ENCODE measurements at places on chromosomes 13 and 19. TPM values are rescaled to one million over a fixed set of nuclear protein-coding genes. Genes with fewer than 3 reads are reported as not detected.

DNA sequence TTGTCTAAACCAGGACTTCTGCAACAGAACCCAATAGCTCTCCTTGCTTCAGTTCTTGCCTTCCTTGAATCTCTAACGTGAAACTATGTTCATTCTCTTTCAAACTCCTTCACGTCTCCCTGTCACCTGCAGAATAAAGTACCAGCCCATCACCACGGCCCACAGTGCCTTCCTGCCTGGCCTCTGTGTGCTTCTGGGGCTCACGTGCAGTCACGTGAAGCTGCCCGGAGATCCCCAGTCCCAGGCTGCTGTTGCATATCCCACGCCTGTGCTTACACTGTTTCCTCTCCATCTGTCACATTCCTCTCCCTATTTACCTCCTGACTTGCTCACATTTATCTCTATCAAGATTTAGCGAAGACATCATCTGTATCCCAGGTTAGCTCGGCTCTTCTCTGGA lies 102.8 kb downstream of the STARD13 start:
- no peak for ATAC-seq

DNA sequence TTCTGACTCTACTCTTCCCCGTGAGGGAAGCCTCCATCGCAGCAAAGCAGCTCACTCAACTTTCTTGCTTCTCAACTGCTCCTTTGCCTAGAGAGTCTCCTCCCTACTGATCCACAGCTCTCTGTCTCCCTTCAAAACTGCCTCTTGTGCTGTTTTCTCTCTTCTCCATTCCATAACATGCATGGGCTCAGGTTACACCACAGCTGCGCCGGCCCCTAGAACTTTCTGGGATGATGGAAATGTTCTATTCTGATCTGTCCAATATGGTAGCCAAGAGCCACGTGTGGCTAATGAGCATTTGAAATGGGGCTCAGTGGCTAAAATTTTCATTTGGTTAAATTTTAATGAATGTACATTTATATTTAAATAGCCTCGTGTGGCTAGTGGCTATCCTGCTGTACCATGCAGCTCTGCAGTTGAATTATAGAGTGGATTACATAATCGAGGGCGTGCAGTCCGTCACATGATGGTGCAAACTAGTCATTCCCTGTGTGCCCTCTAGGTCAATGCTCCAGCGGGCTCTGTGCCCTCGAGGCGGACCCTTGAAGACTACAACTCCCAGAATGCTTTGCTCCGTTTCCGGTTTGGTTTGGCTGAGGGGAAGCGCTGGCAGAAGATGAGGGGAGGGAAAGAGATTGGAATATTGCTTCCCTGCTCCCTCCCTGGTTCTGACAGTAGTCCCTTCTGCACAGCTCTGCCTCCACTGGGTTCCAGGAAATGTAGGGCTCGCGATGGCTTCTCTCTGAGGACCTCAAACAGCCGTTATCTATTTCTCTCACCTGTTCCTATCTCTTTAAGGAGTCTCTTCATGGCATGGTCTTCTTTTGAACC lies 109.8 kb downstream of the CACNA1A start:
- ATAC-seq = no peak

- no peak for ATAC-seq
Measured at GRCh38 chr13:113144255-113144629, 14.2 kb upstream of the PROZ start.

GRCh38 chr19:15293781-15294491 lies 38.4 kb downstream of the BRD4 start:
- ATAC-seq = no peak

DNA sequence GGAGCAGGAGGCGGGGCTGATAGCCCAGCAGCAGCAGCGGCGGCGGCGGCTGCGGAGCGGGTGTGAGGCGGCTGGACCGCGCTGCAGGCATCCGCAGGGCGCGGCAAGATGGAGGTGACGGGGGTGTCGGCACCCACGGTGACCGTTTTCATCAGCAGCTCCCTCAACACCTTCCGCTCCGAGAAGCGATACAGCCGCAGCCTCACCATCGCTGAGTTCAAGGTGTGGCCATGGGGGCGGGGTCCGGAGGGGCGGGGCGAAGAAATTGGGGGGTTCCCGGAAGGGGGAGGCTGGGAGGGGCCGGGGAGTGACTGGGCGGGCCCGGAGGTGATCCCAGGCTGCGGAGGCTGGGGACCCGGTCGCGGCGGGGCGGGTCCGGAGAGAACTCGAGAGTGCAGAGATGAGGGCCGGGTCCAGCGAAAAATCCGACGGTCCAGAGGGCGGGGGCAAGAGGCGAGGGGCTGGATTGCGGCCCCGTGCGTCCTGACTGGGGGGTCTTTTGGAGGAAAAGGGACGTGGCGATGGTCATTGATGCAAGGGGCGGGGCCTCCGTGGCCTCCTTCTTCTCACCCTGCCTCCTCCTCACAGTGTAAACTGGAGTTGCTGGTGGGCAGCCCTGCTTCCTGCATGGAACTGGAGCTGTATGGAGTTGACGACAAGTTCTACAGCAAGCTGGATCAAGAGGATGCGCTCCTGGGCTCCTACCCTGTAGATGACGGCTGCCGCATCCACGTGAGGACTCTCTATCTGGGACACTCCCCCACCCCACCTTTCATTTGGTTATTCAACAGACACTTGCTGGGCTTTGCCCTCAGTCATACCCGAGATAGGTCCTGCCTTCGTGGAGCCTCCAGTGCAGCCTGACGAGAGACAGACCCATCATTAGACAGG lies at the start of gene TBCB:
Gene TBCB, plus strand, starts transcription at position 16 of the 891 bp plus-strand sequence. Its CDS starts 93 bp downstream, at position 109.
- ATAC-seq = peak; percentile 70

GRCh38 chr19:58001895-58002369 lies 688 bp downstream of the ZNF606 start:
- no peak for ATAC-seq

DNA sequence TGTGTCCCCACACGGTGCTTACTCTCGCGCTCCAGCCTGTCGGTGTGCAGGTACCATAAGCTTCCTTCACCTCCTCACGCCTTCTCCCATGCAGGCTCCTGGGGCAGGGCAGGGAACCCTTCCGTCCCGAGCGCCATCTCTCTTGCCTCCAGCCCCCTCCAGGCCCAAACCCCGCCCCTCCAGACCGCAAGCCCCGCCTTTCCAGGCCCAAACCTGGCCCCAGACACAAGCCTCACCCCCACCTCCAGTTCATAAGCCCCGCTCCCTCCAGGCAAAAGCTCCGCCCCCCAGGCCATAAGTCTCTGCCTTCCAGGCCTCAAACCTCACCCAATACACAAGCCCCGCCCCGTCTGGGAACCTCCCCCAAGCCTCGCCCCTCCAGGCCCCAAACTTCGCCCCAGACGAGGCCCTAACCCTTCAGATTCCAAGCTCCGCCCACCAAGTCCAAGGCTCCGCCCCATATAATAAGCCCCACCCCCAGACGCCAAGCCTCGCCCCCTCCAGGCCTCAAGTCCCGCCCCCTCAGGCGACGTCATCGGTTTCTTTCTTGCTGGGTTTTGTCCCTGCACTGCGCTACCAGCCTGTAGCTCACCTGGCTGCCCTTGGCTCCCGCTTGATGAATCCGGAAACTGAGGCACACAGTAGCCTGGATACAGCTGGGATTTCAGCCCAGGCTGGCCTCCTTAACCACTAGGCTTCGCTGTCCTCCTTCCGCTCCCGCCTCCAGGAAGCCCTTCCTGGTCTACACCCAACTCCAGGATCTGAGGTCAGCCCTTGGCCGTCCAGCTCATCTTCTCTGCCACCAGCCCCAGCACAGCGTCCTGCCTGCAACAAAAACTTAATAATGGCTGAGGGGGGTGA lies 16.1 kb downstream of the MKNK2 start:
- peak; percentile 49 for ATAC-seq

- ATAC-seq = no peak
Measured at GRCh38 chr13:71524613-71525304, 342.2 kb downstream of the DACH1 start.

DNA sequence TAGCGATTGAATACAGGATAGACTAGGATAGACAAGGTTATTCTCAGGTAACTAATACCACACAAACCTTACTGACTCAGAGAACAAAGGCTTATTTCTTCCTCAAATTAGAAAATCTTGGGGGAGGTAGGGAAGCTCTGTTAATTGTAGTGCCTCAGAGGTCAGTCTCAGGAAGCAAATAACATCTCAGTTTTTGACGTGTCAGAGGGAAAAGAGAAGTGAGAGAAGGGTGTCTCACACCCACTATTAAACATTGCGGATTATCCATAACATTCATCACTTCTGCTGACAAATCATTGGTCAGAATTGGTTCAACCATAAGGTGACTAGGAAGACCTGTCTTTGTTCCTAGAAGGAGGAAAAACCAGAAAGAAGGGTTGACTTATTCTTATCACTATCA lies 579.4 kb upstream of the MIR17HG start:
- no peak for ATAC-seq

- ATAC-seq = no peak
Measured at GRCh38 chr19:30450100-30450499, 77.9 kb downstream of the ZNF536 start.

DNA sequence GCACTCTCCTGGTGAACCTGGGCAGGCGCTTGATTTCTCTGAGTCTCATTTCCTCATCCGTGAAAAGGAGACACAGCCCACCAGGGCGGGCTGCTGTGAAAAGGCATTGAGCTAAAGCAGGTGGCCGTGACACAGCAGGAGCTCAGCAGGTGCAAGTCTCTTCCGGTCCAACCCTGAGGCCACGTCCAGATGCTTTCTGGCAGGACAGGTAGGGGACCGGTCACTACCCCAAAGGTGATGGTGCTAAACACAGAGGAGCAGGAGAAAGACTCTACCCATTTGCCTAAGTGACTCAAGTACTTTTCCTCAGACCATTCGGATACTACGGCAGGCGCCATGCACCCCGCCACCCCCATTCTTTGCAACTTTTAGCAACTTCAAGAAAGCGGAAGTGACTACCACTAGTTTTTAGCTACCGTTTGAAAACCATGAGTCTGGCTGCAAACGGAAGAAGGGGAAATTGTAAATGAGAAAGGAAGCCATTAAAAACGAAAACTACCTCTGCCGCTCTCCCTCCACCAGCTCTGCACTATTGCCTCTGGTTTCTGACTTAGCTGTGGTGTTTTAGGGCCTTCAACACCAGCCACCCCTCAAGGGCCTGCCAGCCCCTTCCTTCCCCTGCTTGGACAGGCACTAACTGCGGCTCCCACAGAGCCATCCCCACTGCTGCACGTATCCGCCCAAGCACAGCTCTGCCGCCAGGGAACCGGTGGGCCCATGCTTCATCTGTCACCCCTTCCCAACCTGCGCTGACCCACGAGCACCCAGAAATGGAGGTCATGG lies 4.8 kb downstream of the PPP6R1 start:
- no peak for ATAC-seq

GRCh38 chr13:110332750-110333149 lies 25.7 kb downstream of the COL4A2 start:
- no peak for ATAC-seq

- no peak for ATAC-seq
Measured at GRCh38 chr19:28493884-28494283, 719.1 kb downstream of the UQCRFS1 start.

DNA sequence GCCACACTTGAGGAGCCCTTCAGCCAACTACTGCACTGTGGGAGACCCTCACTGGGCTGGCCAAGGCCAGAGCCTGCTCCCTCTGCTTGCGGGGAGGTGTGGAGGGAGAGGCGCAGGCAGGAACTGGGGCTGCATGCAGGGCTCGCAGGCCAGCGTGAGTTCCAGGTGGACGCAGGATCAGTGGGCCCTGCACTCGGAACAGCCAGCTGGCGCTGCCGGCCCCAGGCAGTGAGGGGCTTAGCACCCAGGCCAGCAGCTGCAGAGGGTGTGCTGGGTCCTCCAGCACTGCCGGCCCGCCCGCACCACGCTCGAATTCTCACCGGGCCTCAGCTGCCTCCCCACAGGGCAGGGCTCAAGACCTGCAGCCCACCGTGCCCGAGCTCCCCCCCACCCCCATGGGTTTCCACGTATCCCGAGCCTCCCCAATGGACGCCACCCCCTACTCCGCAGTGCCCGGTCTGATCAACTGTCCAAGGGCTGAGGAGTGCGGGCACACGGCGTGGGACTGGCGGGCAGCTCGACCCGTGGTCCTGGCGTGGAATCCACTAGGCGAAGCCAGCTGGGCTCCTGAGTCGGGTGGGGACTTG lies 1293.8 kb upstream of the PCDH9 start:
- no peak for ATAC-seq

- peak; percentile 78 for ATAC-seq
Measured at GRCh38 chr13:48731957-48732569, 78.3 kb downstream of the CYSLTR2 start.

GRCh38 chr19:48874303-48875135 lies 2.3 kb downstream of the PPP1R15A start:
- peak; percentile 6 for ATAC-seq

- ATAC-seq = no peak
Measured at GRCh38 chr19:20078581-20079031, 806 bp downstream of the ZNF90 start.

The CDC34 gene
- total RNA-seq = 30.7 TPM

The RFPL4AL1 gene
- total RNA-seq = not detected

The CELF5 gene
- not detected for total RNA-seq

The RFPL4A gene
- total RNA-seq = not detected

The TMEM190 gene
- not detected for total RNA-seq

The LGALS14 gene
- not detected for total RNA-seq

The RDH8 gene
- not detected for total RNA-seq

The SPACA6 gene
- 3.0 TPM for total RNA-seq

The SEMA6B gene
- total RNA-seq = 2.0 TPM
